ENCODE measurements at places on chromosomes 2 and 18.

GRCh38 chr2:49289711-49290110, 135.4 kb upstream of the FSHR start:
- no peak for DNase-seq

DNA sequence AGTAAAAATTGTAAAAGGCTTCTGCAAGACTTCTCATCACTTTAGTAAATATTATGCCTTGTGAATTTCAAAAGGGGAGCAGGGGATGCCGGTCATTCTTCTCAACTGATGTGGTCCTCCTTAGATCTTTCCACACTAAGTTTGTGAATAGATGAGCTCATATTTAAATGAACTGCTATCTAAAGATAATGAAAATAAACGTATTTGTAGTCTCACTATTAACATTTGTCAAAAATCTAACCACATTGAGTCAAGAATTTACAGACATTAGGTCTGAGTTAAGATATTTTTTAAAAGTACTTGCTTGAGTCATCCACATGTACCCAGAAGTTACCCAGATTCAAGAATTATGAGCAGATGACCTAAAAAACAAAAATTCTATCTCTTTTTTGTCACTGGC, 6.5 kb downstream of the PRPF40A start:
- no peak for DNase-seq

- DNase-seq, result no peak
These were observed 98.1 kb downstream of the PLB1 start for GRCh38 chr2:28594000-28594331.

- no peak for DNase-seq
These were observed 17.6 kb upstream of the USP14 start for GRCh38 chr18:140670-141266.

DNA sequence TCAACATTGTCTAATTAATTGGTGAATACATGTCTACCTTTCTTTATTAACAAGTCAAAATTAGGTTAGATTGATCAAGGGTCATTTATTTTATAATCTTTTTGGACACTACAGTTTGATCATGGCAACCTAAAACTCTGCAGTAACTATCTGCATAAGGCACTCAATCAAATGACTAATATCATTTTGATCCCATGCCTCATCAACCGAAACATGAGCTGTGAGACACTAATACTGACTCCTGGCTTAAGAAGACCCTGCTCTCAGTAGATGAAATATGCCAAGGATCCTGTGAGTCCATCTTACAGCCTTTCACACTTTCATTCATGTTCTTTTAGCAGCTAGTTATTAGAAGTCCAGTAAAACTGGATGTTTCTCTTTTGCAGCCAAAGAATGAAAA, 169.4 kb upstream of the CAVIN2 start:
- DNase-seq, result no peak

DNA sequence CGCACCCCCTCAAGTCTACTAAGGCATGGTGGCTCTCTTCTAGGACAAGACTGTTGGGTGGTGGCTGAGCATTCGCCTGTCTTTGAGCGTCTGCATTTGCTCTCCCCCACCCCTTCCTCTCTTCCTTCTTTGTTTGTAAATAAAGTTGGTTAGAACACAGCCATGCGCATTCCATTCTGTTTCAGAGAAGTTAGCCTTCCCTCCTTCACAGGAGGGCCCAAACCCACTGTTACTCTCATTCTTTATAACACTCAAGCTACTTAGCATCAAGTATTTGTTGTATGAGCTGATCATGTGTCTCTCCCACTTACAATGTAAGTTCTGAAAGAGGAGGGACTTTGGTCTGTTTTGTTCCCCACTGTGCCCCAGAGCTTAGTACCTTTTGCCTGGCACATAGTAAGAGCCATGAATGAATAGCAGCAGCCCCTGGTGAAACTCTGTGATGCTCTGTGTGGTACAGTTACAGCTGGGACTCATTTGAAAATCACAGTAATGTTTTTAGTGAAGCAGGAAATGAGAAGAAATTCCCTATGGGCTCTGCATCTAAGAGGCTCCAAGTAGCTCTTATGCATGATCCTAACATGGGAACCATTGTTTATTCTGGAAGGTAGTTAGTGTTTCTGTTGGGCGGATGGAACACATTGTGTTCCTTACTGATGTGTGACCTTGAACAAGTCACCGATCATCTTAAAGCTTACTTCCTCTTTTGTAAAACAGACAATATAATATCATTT, 7.7 kb downstream of the MGAT5 start:
- no peak for DNase-seq

DNA sequence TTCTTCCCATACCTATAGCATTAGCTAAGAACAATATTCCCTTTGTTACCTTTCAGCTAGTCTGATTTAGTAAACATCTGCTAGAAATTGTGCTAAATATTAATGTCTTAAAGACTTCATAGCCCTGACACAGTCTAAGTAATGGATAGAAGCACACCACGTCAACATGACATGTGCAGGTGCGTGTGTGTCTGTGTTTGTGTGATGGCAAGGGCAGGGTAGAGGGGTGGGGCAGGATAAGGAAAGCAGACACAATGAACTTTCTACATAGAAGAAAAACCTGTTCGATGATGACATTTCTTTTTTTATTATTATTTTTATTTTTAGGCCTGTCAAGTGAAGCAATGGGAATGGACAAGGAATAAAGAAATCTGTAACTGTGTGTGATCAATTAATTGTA, 223.3 kb downstream of the NOL4 start:
- no peak for DNase-seq

DNA sequence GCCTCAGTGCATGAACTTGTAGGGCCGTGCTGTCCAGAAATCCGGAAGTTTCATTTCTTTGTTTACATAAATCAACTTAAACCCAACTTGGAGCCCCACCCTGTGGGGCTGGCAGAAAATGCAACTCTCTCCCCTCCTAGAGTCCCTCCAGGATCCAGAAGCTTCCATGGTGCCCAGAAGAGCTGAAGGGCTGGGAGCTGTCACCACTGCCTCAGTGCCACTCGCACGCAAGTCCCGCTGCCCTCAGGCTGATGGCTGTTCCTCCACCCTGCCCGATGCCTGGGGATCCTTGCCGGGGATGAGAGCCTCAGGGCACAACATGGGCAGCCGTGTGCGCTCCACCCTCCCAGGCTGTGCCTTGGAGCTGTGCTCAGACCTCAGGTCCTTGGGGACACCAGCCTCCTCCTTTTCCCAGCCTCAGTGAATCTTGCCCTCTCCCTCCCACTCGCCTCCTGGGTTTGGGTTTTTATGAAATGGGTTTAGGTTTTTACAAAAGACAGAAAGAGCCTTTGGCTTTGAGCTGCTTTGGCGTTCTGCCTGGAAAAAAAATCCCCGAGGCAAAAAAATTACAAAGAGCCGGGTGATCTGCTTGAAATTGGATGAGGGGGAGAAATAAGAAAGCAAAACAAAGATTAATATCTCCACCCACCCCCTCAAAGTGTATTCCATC, 155.2 kb downstream of the TWIST2 start:
- DNase-seq, result peak; percentile 35

GRCh38 chr2:222483513-222484039, 59.2 kb downstream of the SGPP2 start:
- DNase-seq, result peak; percentile 46

- DNase-seq, result no peak
These were observed 74.4 kb downstream of the MEIS1 start for GRCh38 chr2:66509326-66509811.

GRCh38 chr2:239688122-239688681, 287.4 kb upstream of the HDAC4 start:
- peak; percentile 17 for DNase-seq

GRCh38 chr2:190213441-190214335, 105.9 kb downstream of the HIBCH start:
- no peak for DNase-seq

DNA sequence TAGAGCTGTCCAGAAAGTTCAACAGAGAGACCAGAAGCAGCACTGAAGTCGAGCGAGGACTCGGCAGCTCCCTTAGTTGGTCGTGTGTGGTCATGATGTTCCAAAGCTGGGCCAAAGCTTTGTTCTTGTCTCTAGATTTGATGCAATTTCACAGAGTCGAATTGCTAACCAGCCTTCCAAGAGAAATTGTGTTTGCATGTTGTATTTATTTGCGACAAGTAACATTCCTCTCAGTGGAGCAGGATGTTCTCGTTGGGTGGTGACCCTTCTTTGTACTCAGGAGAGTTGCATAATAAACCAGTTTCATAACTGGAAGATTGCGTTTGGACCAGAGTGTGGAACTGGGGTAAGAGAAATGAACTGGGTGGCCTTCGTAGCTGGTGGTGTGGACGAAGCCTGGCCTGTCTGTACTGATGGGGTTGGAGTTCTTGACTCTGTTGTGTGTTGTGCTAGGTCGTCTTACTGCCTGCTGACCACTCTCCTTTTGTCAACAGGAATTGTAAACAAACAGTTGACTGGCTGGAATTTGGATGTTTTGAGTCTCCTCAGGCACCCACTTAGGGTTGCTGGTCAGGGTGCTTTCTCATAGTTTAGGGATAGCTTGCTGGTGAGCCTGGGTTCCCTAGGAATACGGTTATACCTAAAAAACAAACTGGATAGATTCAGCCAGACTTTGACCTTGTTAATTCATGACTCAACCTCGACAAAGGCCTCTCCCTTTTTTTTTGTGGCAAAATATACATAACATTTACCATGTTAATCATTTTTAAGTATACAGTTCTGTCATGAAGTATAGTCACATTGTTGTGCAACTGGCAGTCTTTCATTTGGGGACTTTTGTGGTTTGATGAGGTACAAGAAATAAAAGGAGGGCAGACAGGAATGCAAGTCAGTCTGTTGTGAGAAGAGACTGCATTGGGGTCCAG, 28.9 kb upstream of the TOGARAM2 start:
- DNase-seq, result no peak

DNA sequence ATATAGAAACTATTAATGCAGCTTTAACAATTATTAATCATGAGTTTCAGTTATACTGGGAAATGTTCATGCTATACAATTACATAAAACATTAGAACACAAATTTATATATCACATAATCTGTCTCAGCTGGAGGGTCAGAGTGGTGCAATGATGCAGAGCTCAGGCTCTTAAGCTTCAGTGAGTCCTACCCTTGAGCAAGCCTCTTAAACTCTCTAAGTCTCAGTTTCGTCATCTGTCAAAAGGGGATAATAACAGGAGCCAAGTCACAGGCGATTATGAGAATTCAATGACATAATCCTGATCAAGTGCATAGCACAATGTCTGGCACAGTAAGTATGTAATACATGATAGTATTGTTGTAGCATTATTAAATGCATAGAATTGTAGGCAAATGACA, 46.0 kb downstream of the LAMA1 start:
- DNase-seq, result no peak

- DNase-seq, result no peak
These were observed 51.1 kb upstream of the SLC66A3 start for GRCh38 chr2:11103984-11104793.
